ENCODE measurements at places on chromosomes 3 and 15.
A peak's percentile ranks its signal among the peaks of the same experiment; 100 is the strongest.

DNA sequence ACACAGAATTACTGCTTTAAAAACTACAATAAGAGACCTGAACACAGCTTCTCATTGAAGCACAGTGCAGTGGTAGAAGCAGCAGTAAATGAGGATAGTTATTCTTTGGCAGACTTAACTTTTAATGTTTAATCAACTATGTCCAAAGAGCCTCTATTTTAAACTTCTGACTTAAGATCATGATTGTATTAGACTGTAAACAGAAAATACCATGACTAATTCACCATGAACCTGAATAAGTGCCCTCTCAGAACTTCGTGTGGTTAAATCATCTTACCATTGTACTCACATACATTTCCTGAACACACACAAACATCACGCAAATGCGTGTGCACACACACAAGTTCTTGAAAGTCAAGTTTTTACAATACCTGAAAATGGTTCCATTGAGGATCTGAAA lies 13.9 kb downstream of the CEP152 start:
- DNase-seq: no peak

GRCh38 chr3:61237858-61238257 lies 13.4 kb downstream of the FHIT start:
- no peak for DNase-seq

DNA sequence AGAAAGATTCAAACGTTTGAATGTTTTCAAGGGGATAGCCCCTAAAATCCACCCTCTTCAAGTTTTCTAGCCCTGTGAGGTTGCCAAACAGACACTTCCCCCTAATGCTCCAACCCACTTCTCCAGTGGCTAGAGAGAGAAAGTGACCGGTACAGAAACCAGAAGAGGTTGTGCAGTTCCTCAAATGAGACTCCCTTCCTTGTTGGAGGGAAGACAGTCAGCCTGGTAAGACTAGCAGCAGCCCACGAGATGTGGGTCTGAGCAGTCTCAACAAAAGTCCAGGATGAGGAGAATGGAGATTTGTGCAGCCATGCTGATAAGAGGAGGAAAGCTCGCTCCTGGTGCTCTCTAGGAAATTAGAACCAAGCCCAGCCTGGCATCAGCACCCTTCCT lies 222.8 kb upstream of the TPRG1 start:
- DNase-seq: no peak

DNA sequence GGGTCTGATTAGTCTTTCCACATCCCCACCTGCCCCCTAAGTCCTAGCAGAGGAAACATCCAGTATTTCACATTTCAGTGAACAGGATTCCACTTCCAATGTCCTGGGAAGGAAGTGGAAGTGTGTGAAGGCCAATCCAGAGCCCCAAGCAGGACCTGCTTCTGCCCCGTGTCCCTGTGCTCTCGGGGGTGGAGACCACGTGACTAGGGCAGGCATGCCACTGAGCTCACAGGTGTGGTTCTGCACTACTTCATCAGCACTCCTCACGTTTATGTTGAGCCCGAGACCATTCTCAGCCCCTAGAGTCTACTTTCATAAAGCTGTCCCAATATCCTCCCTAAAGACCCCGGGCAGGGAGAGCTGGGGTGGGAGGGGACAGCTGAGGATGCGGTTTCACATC lies 84.3 kb downstream of the RAB11A start:
- no peak for DNase-seq

DNA sequence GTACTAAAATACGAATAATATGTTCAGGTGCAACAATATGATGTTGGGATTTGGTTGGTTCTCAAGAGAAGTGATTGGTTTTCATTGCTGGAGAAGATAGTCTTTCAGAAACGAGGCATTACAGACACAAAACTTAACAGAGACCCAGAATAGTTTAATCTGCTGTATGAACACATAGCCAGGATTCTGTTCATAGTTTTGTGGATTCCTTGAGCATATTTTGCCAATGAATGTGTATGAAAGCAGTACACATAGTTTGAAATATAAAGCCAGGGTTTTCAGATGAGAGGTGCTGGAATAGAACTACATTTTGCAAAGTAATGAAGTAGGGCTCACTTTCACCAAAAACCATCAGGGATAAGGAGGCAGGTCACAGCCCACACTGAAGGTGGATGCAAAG lies 5.7 kb upstream of the MCTP2 start:
- no peak for DNase-seq

DNA sequence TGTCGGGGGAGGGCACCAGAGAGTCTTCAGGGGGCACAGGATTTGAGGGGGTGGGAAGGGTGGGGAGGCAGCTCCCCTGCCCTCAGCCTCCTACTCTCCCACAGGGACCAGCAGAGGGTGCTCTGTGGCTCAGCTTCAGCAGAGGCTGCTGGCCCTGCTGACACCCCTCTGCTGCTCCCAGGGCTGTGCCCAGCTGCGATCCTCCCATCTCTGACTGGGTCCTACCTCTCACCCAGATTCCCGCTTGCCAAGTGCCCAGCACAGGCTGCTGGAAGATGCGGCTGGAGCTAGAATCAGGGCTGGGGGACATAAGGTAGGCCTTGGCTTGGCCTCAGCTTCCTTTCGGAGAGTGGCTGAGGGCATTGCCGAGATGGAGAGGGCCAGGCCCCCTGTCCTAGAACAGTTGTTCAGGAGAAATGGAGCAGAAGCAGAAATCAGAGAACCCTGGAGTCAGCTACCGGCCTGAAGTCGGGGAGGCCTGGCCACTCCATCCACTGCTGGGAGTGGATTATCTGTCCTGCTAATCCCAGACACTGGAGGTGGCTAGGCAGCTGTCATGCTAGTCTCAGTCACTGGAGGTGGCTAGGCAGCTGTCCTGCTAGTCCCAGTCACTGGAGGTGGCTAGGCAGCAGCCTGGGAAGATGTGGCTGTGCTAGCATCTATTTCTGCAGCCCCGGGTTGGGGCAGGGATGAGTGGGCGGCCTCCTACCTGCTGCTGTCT lies 3.9 kb downstream of the GRM2 start:
- DNase-seq: no peak

GRCh38 chr15:62254137-62254934 lies 89.3 kb upstream of the C2CD4B start:
- DNase-seq: peak; percentile 39

GRCh38 chr3:158809642-158810041 lies 7.8 kb downstream of the MFSD1 start:
- DNase-seq: no peak
